ENCODE measurements at places on chromosomes 3 and 15. TPM values are rescaled to one million over a fixed set of nuclear protein-coding genes. Genes with fewer than 3 reads are reported as not detected.
A peak's percentile ranks its signal among the peaks of the same experiment; 100 is the strongest.

GRCh38 chr3:86152620-86153019 is 838.3 kb downstream of the VGLL3 start:
- DNase-seq: no peak

GRCh38 chr3:14810070-14810791 is 8.5 kb upstream of the FGD5 start:
- DNase-seq: no peak

The PPARG gene
- 3.7 TPM for polyA plus RNA-seq

- DNase-seq: no peak
Observed at GRCh38 chr3:46303240-46303639, 50.7 kb upstream of the CCR2 start.

DNA sequence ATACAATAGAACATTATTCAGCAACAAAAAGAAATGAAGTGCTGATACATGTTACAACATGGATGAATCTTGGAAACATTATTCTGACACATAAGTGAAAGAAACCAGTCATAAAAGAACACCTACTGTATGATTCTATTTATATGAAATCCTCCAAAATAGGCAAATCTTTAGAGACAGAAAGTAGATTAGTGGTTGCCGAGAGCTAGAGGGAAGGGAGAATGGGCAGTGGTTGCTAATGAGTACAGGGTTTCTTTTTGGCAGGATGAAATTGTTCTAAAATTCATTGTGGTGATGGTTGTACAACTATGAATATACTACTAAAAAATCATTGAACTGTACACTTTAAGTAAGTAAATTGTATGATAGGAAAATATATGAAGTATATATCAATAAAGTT is 6.3 kb upstream of the LRRC58 start:
- no peak for DNase-seq

DNA sequence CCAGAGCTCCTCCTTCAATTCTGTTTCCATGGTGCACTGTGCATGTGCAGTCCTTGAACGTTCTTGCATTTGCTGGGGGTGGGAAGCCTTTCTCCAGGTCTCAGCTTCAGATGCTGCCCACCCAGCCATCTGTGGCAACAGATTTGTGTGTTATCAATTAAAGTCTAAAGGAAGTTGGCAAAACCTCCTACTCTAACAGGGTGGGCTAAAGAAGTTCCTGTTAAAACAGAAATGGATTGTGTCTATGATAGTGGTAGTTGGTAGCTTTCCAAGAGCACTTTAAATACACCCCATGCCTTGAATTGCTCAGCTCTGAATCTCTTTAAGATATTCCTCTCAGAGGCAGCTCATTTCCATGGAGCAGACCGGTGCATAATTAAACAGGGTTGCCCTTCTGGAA is 488.0 kb upstream of the SUCLG2 start:
- DNase-seq: peak; percentile 56

DNA sequence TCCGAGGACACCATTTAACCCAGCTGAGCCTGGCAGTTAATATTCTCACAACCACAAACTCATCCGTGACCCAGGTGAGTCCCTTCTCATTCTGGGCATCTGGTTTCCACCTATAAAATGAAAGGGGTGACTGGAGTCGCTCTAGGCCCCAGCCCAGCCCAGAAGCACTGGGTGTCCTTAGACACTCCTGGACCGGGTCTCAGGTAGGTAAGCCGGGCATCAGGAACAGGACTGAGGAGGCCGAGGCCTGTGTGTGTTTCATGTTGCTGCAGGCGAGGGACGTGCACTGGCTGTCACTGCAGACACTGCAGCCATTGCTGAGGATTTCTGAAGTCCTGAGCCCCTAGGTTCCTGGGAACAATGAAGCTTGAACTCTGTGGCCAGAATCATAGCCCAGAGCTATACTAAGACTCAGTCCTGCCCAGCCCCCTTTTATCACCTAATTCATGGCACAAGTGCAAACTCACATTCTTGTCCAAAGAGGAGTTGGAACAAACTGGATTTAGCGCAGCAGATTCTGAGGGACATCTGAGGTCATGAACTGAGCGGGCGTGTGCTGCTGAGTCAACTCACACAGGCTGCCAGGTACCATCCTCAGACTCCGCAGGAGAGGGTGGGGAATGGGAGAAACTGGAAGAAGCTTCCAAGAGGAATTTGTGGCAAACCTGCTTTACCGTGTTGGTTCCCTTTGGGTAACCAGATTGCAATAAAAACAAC is 184.9 kb downstream of the FAM43A start:
- DNase-seq: no peak

DNA sequence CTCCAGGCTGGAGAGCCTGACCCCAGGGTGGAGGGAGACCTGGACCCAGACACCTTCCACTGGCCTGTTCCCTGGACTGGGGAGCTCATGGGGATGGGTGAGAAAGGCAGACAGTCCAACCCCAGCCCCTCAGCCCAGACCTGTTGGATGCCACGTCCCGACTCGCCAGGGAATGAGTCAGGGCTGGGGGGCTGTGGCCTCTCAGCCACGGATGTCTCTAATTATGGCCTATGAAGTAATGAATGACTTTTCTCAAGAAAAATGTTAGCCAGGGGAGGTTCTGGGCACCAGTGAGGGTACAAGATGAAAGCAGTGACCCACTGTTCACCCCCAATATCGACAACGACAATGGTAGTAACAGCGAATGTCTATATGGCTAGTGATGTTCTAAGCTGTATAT is 107.0 kb upstream of the RPL32 start:
- DNase-seq: no peak

GRCh38 chr3:117526470-117527079 is 817.0 kb downstream of the TUSC7 start:
- peak; percentile 32 for DNase-seq

The TRPM1 gene
- polyA plus RNA-seq: not detected

The AGBL1 gene
- polyA plus RNA-seq: 0.33 TPM

- no peak for DNase-seq
Observed at GRCh38 chr3:190345027-190345821, 23.0 kb upstream of the CLDN1 start.

Data from spinal cord (tissue), 10 donors.